ENCODE measurements at places on chromosomes 4 and X.

DNA sequence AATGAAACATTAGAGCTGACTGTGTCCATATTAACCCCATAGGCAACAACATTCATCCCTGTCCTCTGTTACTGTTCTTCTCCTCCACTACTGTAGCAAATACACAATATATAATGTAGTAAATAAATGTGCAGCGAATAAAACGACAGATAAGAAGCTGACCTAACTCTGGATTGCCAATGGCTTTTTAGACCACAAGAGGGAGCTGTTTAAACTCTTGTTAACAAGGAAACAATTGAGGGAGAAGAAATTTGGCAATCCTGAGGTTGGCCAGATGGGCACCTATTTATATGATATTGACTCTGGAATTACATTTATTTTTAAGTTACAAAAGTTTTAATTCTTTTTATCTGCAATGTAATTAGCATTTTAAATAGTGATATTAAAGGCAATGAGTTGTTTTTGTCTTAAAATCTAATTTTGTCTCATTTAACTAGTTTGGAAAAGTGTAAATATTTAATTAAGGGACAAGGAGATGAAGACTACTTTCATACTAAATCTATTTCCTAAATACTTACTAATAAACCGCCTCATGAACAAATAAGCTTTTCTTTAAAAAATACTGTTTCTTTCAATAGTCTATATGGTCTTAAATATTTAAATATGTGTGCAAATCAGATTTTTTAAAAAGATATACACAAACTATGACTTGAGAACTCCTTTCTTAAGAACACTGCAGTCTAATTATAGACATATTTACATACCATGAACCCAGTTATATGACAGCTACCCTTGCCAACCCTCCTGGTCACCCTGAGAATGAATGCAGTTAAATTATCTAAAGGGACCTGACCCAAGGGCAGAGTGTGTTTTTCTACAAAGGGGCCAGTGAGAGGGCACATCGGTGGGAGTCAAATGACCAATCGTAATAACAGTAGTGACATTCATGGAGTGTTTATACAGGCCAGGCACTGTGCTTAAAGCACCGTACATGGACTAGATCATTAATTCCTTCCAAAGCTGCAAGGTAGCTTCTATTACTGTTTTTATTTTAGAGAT lies 52.9 kb upstream of the HPF1 start:
- no peak for DNase-seq

DNA sequence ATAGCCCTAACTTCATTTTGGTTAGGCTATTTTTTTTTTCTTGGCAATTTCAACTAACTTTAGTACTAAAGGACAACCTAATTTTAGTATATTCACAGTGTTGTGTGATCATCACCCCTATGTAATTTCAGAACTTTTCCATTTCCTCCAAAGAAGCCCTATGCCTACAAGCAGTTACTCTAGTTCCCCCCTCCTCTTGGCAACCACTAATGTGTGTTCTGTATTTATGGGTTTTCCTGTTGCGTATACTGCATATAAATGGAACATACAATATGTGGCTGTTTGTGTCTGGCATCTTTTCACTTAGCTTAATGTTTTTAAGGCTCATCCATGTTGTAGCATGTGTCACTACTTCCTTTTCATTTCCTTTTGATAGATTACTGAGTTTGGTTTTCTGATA lies 57.6 kb downstream of the N4BP2 start:
- no peak for DNase-seq

- no peak for DNase-seq
Measured at GRCh38 chr4:2930135-2930757, 33.0 kb downstream of the NOP14 start.

GRCh38 chr4:123651066-123651465 lies 254.5 kb downstream of the SPRY1 start:
- DNase-seq, result no peak

- DNase-seq, result no peak
Measured at GRCh38 chr4:26267087-26267486, 53.7 kb upstream of the RBPJ start.

DNA sequence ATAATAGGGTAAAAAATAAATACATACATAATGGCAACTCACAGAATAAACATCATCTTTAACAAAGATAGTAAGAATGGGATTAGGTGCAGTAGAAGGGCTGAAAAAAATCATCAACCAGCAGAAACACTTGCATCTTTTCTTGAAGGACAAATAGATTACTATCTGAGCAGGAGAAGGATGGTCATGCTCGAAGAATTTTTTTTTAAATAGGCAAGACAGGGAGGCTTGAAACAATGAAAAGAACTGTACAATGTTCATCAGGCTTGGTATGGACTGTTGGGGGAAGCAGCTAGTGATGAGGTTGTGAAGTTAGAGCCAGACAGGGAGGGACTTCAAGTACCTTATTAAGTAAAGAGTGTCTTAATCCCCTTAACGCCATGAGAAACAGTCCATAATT lies 167.4 kb upstream of the LDB2 start:
- DNase-seq, result no peak

- DNase-seq, result no peak
Measured at GRCh38 chr4:121978172-121978516, 26.3 kb upstream of the TRPC3 start.

DNA sequence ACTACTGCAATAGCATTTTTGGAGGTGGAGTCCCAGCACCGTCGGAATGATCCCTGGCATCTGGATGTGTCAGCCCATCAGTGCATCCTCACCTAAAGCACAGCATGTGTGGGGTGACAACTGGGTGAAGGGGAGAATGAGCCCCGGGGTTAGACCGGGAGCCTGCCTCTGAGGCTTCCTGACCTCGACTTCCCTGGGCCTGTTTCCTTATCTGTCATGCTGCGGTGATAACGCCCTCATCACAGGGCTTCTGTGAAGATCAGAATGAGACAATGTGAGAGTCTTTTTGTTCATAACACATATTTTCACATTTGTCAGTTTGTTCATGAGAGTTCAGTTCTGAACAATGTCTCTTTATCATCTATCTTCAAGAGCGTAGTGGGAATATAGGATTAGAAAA lies 31.1 kb upstream of the PDLIM3 start:
- no peak for DNase-seq

DNA sequence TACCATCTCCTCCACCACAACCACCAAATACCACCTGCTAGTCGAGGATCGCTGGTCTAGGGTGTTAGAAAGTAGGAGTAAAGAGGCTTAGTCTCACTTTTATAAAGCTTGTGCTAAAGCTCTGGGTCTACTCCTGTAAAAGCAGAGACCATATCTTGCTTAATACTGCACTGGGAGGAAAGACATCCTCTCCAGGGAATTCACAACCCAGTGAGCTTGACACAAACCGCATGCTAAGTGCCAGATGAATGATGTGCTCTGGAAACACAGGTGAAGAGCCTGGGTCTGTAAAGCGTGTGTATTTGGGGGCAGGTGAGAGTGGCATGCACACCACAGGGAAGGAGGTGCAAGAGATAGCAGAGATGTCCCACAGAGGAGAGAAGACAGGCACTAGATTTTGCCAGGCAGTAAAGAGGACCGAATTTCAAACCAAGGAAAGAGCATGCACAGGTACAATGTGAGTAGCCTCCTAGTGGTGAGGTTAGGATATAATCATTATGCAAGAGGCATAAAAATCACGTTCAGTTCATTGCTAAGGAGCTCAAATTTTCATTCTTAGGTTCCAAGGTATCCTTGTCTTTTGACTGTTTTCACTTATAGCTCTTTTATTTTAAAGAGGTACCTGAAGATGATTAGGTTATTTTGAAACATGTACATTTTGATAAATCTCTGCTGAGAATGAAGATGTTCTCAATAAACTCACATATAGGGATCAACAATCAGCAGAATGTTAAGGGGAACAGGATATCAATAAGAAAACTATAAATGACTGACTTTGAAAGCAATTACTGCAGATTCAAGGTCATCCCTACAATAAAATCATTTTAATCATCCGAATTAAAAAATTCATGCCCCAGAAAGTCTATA lies 20.7 kb downstream of the TAPT1 start:
- DNase-seq, result no peak

- DNase-seq, result no peak
Measured at GRCh38 chr4:80125252-80126177, 52.5 kb upstream of the ANTXR2 start.

DNA sequence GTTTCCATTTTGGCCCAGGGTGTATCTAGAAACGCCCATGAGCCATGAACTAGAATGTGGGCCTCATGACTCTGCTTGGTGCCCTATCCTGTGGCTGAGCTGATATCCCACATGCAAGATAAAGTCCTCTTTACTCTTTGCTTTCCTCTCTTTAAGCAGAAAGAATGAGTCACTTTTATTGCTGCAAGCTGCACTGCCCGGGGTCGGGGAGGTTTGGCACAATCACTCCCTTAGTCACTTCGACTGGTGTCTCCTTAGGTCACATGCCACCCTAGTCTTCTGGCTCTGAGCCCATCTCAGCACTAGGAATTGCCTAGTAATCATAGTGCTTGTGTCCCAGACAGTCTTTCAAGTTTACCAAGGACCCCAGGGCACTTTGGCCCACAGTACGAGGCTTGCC lies 75.1 kb upstream of the CXorf66 start:
- DNase-seq, result no peak

DNA sequence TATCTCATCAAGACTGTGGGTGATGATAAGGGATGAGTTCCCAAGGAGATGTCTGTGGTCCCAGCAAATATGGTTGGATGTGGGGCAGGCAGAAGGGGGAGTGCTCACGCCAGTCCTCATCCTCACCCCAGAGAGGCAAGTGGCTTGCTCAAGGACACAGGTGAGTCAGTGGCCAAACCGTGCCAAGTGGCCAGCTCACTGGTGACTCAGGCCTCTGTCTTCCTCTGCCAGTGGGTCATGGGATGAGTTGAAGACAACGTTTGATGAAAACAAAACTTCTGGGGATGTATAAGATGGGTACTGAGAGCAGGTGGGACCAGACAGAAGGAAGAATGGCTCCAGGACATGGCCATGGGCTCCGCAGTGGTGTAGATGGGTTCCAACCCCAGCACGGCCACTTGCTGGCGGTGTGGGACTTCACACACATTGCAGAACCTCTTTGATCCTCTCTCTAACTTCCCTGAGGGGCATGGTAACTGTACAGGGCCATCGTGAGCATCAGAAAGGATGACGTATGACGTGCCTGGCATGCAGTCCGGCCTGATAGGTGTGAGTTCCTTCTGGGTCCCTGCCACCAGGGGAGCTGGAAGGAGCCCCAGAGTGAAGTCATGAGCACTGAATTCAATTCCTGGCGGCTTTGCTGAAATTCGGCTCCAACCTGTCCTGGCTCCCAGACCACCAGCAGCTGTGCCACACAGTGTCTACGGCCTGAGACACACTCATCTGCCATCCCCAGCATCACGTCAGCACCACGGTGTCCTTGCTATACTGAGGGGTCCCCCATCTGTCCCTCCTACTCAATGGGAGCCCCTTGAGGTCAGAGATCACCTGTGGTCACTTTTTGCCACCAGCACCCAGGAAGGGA lies 41.3 kb upstream of the GPR78 start:
- DNase-seq, result no peak

DNA sequence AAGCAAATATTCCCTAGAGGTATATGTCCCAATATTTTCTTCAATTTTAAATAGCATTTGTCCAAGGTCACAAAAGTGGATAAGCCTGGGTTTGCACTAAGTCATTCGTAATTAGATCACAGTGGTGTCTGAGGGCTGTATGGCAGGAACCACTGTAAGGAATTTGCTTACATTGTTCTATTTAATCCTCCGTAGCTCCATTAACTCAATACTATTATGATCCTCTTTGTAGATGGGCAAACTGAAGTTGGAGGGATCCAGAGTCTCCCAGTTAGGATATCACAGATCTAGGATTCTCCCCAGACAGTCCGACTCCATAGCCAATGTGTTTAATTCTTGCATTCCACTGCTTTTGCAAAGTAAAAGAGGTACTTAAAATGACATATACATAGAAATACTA lies 242.7 kb upstream of the DCAF8L1 start:
- DNase-seq, result no peak

- DNase-seq, result no peak
Measured at GRCh38 chr4:154529728-154530519, 20.3 kb downstream of the PLRG1 start.

GRCh38 chr4:105719204-105719603 lies 10.6 kb downstream of the GSTCD start:
- no peak for DNase-seq

- no peak for DNase-seq
Measured at GRCh38 chr4:30802622-30803323, 82.6 kb downstream of the PCDH7 start.

DNA sequence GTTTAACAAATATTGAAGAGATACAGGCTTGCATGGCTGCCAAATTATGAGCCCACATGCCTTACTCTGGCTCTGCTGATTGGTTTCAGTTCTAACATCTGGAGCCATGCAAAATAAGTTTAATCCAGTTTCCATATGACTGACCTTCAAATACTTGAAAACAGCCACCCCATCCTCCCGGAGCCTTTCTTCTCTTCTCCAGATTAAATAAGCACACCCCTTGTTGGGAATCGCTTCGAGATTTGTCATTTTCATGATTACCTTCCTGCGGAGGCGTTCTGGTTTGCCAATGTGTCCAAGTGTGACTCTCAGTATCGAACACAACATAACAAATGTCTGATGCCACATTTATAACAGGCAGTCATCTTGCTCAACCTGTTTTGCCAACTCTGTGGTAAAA lies 101.6 kb upstream of the JADE1 start:
- DNase-seq, result no peak

DNA sequence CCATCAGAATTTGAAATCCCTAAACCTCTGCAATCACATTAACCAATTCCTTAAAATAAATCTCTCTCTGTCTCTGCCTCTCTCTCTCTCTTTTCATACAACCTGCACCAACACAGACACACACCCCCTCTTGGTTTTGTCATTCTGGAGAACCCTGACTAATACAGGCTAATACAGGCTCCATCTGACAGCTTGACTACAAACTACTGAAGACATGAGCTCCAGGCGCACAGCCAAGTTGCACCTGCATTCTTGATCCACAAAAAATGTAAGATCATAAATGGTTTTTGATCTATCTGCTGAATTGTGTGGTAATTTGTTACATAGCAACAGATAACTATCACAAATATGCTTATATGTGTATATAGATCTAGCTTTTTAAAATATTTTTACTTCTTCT lies 2414.2 kb downstream of the PCDH7 start:
- DNase-seq, result no peak

- DNase-seq, result no peak
Measured at GRCh38 chrX:129771266-129771995, 8.3 kb upstream of the SASH3 start.

GRCh38 chr4:87049508-87049907 lies 114.7 kb downstream of the AFF1 start:
- DNase-seq, result no peak

DNA sequence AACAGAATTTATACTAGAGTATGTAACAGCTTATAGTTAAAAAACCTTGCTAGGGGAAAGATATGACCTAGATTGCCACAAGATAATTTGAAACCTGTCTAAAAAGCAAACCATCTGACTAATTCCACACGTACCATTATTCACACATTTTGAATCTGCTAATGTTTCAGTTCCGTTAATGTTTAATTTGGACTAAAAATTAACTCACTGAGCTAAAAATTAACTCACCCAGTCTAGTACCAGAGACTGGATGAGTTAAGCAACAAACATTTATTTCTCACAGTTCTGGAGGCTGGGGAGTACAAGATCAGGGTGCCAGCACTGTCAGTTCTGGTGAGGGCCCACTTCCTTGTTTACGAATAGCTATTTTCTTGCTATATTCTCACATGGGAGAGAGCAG lies 231.5 kb upstream of the DIAPH2 start:
- no peak for DNase-seq

Data from stimulated activated CD8-positive, alpha-beta memory T cell treated with anti-CD3 and anti-CD28 coated beads, Interleukin-4, amount 100 ng/mL, for 1 hour (primary cell).